Heart right ventricle (tissue), 16 donors: ENCODE measurements at places on chromosomes 7 and 10. TPM values are rescaled to one million over a fixed set of nuclear protein-coding genes. Genes with fewer than 3 reads are reported as not detected.

DNA sequence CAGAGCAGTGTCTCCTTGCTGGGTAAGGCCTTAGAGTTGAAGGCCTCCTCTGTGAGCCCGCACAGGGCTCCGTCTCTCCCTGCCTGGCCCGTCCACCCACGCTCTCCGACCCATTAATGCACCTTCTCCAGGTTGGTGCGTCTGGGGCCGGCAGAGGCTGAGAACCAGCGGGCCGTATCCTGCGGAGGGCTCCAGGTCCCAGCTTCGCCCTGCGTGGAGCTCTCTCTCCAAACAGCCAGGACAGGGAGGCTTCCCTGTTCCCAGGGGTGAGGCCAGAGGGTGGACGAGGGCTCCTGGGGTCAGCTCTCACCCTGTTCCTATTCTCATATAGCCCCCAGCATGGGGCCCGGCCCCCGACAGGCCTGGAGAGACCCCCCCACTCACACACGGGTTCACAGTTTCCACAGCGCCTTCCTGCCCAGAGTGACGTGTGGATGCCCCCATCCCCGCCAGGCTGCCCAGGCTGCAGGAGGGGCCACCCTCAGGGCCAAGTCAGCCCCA, 34.6 kb downstream of the GET4 start:
- no peak for DNase-seq

DNA sequence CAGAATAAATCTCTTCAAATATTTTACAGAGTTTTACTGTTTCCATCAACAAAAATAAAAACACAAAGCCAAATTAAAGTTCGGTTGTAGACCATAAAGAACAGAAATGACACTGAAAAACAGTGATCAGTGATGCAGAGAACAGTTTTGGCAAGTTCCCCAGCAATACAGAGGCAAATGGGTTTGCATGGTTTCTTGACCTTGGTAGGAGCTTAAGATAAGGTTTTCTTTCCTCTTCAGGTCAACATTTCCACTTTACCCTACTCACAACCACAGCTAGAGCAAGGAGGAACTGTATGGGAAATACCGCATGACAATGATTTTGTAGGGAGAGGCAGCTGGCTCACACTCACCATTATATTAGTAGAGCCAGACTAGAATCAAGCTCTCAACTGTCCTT, 199.5 kb downstream of the SH2D4B start:
- DNase-seq: no peak

- no peak for DNase-seq
These were observed 530.9 kb downstream of the PTPRN2 start for GRCh38 chr7:158056761-158057160.

GRCh38 chr7:138002828-138003189, 923 bp upstream of the CREB3L2 start:
- DNase-seq: no peak

- no peak for DNase-seq
These were observed 17.0 kb upstream of the NUP42 start for GRCh38 chr7:23164846-23165245.

GRCh38 chr7:151469281-151469680, 29.3 kb upstream of the CRYGN start:
- DNase-seq: no peak

- no peak for DNase-seq
These were observed 38.2 kb downstream of the GSDME start for GRCh38 chr7:24718977-24719491.

H2BK1 gene
- not detected for total RNA-seq

CPEB3 gene
- 7.2 TPM for total RNA-seq

KCND2 gene
- total RNA-seq: not detected
